Stimulated activated CD4-positive, alpha-beta T cell treated with anti-CD3 and anti-CD28 coated beads, Interleukin-4, amount 100 ng/mL, for 48 hours (primary cell): ENCODE measurements at places on chromosomes 13 and 19.
A peak's percentile ranks its signal among the peaks of the same experiment; 100 is the strongest.

- no peak for DNase-seq
These were observed 30.0 kb downstream of the PCDH9 start for GRCh38 chr13:67200183-67200582.

- no peak for DNase-seq
These were observed 70.0 kb downstream of the KCTD15 start for GRCh38 chr19:33866696-33867095.

DNA sequence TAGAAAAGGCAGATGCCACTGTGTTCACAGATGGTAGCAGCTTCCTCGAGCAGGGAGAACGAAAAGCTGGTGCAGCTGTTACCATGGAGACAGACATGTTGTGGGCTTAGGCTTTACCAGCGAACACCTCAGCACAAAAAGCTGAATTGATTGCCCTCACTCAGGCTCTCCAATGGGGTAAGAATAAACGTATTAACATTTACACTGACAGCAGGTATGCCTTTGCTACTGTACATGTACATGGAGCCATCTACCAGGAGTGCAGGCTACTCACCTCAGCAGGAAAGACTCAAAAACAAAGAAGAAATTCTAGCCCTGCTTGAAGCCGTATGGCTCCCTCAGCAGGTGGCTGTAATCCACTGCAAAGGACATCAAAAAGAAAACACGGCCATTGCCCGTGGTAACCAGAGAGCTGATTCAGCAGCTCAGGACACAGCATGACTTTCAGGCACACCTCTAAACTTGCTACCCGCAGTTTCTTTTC, 197.7 kb downstream of the ZNF737 start:
- no peak for DNase-seq

- no peak for DNase-seq
These were observed 110.4 kb upstream of the MBNL2 start for GRCh38 chr13:97111756-97112155.

DNA sequence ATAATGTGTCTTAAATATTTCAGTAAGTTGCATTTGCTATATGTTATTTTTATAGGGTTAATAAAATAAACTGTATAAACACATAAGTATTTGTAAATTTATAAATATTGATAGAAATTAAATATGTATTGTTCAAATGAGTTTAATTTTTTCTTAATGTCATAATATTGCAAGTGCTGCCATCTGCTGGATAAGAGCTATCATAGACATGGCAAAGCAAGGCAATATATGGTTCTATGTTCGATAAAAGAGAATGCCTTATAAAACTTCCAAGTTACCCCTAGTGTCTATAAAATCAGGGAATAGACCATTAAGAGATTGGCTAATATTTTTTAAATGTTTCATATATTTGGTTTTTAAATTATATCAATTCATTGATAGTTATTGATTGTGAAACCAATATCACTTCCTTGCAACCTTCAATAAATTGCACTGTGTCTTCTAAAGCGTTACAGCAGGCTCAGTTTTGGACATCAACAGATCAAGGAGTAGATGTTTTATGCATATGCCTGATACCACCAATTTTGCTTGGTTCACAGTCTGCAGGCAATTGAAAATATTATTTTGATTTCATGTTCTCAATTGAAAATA, 29.0 kb upstream of the SLITRK6 start:
- DNase-seq: no peak

DNA sequence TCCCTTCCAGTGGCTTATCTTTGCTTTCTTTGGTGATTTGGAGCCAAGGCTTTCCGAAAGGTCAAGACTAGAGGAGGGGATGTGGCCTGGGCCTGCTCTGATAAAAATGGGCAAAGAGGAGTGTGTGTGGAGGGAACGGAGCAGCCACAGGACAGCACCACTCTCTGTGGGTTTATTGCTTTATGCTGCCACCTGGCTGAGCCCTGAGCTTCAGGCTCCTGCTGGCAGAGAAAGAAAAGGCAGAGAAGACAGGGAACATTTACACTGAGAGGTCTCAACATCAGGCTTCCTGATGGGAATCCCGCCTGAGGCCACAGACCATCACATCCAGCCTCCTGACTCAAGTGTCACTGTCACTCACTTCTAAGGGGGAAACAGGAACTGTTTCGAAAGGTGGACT, 9.2 kb upstream of the GSX1 start:
- no peak for DNase-seq

- DNase-seq: peak; percentile 80
These were observed 8.3 kb upstream of the CRX start for GRCh38 chr19:47813304-47813994.

DNA sequence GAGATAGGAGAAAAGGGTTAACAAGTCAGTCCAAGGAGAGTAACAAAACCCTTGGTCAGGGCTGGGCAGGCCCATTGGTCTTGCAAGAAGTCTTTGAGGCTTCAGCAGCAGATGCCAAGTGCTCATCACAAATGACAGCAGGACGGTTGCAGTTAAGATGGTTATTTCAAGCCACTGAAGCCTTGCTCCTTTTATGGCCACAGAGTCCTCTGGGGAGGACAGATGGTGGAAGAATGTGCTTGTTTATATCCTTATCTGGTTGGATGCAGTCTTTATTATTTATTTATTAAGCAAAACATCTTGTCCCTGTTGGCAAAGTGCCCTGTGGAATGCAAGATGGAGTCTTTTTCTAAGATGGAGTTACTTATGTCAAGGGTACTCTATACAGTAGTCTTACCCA, 19.2 kb upstream of the ZNF331 start:
- DNase-seq: no peak

- DNase-seq: no peak
These were observed 64.9 kb downstream of the KL start for GRCh38 chr13:33080972-33081590.

GRCh38 chr19:48511800-48512503, at the start of gene LMTK3:
Gene LMTK3, minus strand, starts transcription at chr19:48511835. Its CDS starts 259 bp downstream, at chr19:48511576.
- DNase-seq: peak; percentile 64

DNA sequence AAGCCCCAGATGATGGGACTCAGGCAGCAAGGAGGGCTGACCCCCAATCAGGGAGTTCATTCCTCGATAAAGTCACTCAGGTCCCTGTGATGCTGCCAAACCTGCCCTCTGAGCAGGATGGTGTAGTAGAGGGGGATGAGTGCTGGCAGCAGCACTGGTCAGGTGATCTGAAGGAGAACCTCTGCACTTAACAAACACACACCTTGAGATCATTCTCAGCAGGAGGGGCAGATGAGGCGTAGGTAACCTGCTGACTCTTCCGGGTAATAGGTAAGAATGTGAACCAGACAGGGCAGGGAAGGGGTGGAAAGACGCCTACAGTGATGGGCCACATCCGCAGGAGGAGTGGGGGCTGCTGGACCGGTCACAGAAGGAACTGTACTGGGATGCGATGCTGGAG, 3.2 kb downstream of the ZNF446 start:
- no peak for DNase-seq

DNA sequence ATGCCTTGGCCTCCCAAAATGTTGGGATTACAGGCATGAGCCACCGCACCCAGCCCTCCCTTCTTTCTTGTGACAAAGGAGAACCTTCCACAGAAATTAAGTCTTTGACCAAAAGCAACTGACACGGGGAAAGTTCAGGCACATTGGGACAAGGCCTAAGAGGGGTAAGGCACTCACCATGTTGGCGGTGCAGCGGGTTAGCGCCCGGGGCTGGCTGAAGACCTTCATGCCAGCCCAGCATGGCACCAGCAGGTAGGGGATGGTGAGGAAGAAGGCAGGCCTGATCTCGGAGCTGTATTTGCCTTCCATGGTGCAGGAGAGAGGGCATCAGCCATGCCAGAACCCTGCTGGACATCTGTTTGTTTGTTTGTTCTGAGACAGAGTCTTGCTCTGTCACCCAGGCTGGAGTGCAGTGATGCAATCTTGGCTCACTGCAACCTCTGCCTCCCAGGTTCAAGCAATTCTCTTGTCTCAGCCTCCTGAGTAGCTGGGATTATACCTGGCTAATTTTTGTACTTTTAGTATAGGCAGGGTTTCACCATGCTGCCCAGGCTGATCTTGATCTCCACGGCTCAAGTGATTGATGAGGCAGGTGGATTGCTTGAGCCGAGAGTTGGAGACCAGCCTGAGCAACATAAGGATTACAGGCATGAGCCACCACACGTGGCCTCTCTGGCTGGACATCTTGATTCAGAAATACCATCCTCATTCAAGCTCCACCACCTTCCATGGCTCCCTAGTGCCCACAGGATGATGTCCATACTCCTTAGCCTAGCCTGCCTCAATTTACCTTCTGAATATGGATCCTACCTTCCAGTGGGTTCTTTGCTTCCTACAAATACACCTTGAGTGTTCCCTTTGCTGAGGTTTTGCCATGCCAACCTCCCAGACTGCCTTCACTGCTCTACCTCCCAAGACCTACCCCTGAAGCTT, 4.4 kb downstream of the TM6SF2 start:
- DNase-seq: no peak

DNA sequence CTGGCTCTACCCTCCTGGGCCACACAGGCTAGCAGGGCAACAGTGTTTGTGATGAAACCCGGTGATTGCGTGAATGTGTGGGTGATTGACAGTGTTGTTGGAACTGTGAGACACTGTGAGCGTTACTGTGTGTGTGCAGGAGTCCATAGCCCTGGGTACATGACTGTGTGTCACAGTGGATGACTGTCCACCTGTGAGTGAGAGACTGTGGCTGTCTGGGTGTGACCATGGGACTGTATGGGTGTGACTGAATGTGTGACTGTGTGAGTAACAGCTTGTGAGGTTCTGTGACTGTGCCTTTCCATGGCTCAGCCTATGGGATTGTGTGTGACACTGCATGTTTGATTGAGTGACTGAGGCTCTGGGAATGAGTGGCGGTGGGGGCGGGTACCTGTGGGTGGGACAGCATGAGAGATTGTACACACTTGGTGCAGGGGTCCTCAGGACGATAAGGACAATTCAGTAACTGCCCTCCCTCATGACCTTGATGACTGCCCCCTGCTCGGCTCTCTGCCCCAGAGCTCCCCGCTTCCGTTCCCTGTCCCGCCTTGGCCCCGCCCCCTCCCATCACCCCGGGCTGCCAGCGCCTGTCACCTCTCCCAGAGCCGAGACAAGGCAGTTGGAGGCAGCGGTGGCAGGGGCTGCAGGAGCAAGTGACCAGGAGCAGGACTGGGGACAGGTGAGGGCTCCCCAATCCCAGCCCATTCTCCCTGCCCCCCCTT, at the start of gene GIPR:
TSS of gene GIPR (plus strand) at position 602 of the 722 bp plus-strand sequence. CDS start 1,300 bp downstream, outside the sequence.
- peak; percentile 74 for DNase-seq

GRCh38 chr13:84649853-84650252, 767.6 kb upstream of the SLITRK1 start:
- no peak for DNase-seq

- DNase-seq: no peak
These were observed 3.3 kb downstream of the SWSAP1 start for GRCh38 chr19:11377756-11378155.

- DNase-seq: no peak
These were observed 6.7 kb upstream of the GNA15 start for GRCh38 chr19:3129112-3129511.

- no peak for DNase-seq
These were observed 3.1 kb downstream of the AKAP11 start for GRCh38 chr13:42275098-42275471.

DNA sequence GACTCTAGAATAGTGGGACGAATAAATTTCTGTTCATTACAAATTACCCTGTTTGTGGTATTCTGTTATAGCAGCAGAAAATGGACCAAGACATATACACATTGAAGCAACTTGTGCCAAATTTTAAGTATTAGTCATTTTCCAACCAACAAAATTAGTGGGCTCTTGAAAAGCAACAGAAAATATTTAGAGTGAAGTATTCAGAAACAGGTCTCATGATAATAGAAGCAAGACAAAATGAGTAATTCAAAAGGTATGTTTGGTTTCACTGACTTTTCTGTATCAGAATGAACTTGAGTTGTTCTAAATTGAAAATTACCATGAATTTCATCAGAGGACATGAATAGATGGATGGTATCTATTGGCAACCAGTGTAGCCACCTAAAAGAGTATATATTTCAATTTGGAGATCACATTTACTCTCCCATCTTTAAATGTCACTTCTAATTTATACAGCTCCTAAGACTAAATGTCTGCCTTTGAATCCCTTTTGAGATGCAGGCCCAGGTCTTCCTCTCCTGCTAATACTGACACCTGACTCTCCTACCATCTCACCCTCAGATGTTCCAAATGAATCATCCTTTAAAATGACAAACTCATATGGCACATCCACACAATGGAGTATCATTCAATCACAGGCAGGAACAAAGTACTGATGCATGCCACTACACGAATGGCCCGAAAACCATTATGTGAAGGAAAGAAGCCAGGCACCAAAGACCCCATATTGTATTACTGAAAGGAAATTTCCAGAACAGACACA, 40.7 kb upstream of the DOCK9 start:
- DNase-seq: no peak

GRCh38 chr13:41356786-41357185, 45.7 kb downstream of the NAA16 start:
- DNase-seq: no peak

DNA sequence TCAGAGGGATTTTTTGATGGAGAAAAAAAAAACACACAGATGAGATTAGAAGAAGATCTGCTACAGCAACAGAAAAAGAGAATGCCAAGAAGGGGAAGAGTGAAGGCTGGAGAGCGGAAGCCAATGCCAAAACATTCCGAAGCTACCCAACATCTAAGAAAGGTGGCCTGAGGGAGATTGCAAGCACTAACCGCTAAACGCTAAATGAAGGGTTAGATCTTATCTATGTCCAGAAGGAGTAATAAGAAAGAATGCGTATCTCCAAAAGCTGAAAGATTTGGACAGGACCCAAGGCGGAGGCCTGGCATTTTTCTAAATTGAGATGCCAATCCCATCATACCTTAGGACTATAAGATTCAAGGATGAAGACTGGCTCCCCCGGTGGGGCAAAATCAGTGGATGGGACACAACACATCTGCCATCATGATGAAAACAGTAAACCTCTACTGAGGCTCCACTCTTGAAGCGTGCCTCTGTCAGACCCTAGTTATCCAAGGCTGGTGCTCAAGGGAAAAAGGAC, 15.6 kb upstream of the HMGB1 start:
- no peak for DNase-seq

- no peak for DNase-seq
These were observed 128.2 kb downstream of the STOML3 start for GRCh38 chr13:38862443-38862842.

- DNase-seq: no peak
These were observed 707 bp upstream of the KLK8 start for GRCh38 chr19:51002089-51002532.

DNA sequence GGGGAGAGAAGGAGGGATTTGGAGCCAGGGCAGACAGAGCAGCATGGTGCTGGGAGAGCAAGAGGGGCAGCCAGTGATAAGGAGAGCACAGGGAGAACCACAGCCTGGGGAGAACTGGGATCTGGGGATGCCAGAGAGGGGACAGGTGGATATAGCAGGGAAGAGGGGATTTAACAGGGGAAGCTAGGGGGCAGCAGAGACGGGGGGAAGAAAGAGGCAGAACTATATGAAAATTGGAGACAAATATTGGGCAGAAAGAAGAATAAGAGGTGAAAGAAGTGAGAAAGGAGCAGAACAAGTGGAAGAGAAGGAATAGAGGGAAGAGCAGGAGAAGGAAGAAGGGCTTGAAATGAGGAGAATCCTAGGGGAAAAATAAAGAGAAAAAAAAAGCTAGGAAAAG, 6.5 kb upstream of the ZNF528 start:
- DNase-seq: no peak

DNA sequence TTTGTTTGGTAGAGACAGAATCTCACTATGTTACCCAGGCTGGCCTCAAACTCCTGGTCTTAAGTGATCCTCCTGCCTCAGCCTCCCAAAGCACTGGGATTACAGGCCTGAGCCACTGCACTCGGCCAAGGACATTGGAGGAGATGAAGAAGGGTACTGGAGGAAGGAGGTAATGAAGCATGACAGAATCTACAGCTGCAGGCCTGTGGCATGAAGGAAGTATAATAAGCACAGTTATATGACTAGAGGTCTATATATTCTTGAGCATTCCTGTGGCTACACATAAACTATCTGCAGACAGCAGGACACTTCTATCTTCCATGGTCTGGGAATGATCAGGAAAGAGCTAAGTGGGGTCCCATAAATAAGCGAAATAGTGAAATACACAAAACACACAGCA, 18.2 kb downstream of the ZNF565 start:
- no peak for DNase-seq
